ENCODE measurements at places on chromosomes 16 and 17. TPM values are rescaled to one million over a fixed set of nuclear protein-coding genes. Genes with fewer than 3 reads are reported as not detected.

HAGHL gene
- total RNA-seq: 10.6 TPM

KRTAP9-8 gene
- not detected for total RNA-seq

DHRS7C gene
- not detected for total RNA-seq

PRR15L gene
- total RNA-seq: not detected

TBC1D3D gene
- not detected for total RNA-seq

TP53TG3F gene
- total RNA-seq: not detected

METRN gene
- total RNA-seq: 30.7 TPM

RRAD gene
- total RNA-seq: 3.8 TPM

KRTAP2-2 gene
- total RNA-seq: not detected

GID4 gene
- 7.8 TPM for total RNA-seq

PSMD7 gene
- 65.5 TPM for total RNA-seq

UNC13D gene
- 0.54 TPM for total RNA-seq

REXO5 gene
- 5.2 TPM for total RNA-seq

TMC8 gene
- not detected for total RNA-seq

NOTUM gene
- total RNA-seq: 0.09 TPM

KRT39 gene
- total RNA-seq: not detected

TBC1D3C gene
- not detected for total RNA-seq

C1QTNF1 gene
- 42.1 TPM for total RNA-seq

KRTAP4-4 gene
- total RNA-seq: not detected

FBXO39 gene
- total RNA-seq: 0.57 TPM

RNPS1 gene
- 94.7 TPM for total RNA-seq

ZNF594 gene
- 7.6 TPM for total RNA-seq

FGF11 gene
- 1.7 TPM for total RNA-seq

P4HB gene
- 763 TPM for total RNA-seq

LCAT gene
- 2.7 TPM for total RNA-seq

HIGD1B gene
- not detected for total RNA-seq
